ENCODE measurements at places on chromosomes 13 and 19. TPM values are rescaled to one million over a fixed set of nuclear protein-coding genes. Genes with fewer than 3 reads are reported as not detected.

- DNase-seq: no peak
These were observed 32.3 kb upstream of the UQCRFS1 start for GRCh38 chr19:29245215-29245614.

DNA sequence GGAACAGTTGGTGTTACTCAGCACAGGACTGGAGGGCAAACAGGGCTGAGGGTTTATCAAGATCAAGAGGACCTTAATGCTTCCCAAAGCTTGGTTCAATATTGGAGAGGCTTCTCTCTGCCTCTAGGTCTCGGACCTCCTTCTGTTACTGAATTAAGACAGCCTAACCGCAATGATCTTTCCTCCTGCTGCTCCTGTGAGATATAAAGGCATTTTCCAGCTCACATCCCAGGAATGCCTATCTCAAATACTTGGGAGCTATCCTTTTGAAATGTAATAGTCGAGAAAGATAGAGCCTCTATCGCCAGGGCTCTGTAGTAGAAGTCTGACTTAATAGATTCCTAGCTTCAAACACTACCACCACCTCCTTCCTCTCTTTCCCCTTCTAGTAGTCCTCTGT is 1475.0 kb downstream of the SLITRK1 start:
- DNase-seq: no peak

DNA sequence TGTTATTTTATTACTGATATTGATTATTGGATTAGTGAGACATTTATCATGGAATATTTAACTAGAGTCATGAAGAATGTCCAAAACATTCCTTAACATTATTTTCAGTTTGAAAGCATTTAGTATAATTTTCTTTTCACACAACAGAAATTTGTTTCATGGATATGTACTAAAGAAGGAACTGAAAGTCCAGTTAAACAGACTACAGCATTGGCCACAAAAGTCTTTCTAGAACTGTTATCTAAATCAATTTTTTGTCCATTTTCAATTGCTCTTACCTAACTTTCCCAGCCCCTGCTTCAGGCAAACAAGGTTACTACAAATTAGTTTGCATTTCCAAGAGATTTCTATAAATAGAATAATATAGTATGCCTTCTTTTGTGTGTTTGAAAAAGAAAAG is 1018.0 kb upstream of the PCDH20 start:
- DNase-seq: no peak

GRCh38 chr13:80340651-80341100 is 250 bp downstream of the SPRY2 start:
- peak; percentile 68 for DNase-seq

Gene PGLYRP2
- 1.1 TPM for total RNA-seq

- DNase-seq: no peak
These were observed 4.6 kb downstream of the STK11 start for GRCh38 chr19:1210227-1210538.

Gene ZIM2
- 1.2 TPM for total RNA-seq

Gene ZNF723
- total RNA-seq: not detected

Gene NXNL1
- not detected for total RNA-seq

Gene TUBA3C
- total RNA-seq: not detected
